Hair follicular keratinocyte (primary cell): ENCODE measurements at places on chromosomes 13 and 19. TPM values are rescaled to one million over a fixed set of nuclear protein-coding genes. Genes with fewer than 3 reads are reported as not detected.

The ZNF493 gene
- total RNA-seq = 1.1 and 2.1 TPM in 2 replicates

The FFAR3 gene
- total RNA-seq = not detected in 2 replicates

The NXNL1 gene
- not detected in 2 replicates for total RNA-seq

The SYCN gene
- not detected in 2 replicates for total RNA-seq

The GPC6 gene
- 2.7 and 4.7 TPM in 2 replicates for total RNA-seq

The MYO1F gene
- total RNA-seq = 0.31 TPM in 1 of 2 replicates, not detected in the other

The CASP14 gene
- 0.53 and 8.0 TPM in 2 replicates for total RNA-seq

The LENG9 gene
- 4.5 and 8.2 TPM in 2 replicates for total RNA-seq

The CRB3 gene
- total RNA-seq = 19.5 and 23.8 TPM in 2 replicates

The IGFL1 gene
- total RNA-seq = 0.23 and 0.34 TPM in 2 replicates
